ENCODE measurements at places on chromosomes 4 and X. TPM values are rescaled to one million over a fixed set of nuclear protein-coding genes. Genes with fewer than 3 reads are reported as not detected.
A peak's percentile ranks its signal among the peaks of the same experiment; 100 is the strongest.

DNA sequence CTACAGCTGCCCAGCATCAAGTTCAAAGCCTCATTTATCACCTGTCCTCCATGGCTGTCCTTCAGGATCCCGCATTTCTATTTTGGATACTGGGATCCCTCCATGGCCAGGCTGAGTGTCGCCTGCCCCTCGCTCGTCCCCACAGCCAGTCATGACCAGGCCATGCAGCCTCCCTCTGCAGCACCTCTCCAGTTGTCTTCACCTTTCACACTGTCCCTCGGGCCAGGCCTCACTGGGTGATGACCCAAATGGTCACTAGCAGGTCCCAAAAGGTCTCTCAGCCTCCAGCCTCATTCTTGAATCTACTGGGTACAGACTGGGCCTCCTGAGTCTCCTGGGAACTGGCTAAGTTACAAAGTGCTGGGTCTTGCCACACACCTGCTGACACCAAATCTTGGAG lies 48.7 kb upstream of the HELT start:
- DNase-seq: no peak

DNA sequence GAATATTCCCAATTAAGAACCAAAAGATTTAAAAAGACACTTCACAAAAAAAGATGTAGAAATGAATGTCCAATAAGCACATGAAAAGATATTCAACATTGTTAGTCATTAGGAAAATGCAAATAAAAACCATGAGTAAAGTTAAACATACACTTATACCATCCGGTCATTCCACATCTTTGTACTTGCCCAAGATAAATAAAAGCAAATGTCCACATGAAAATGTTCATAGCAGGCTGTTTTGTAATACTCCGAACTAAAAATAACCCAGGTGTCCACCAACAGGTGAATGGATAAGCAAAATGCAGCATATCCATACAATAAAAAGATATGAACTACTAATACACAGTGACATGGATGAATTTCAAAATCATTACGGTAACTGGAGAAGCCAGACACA lies 28.6 kb upstream of the ZCCHC4 start:
- DNase-seq: no peak

- no peak for DNase-seq
Measured at GRCh38 chr4:105875233-105875632, 20.0 kb upstream of the NPNT start.

- peak; percentile 55 for DNase-seq
Measured at GRCh38 chr4:120769227-120769626, 153.3 kb downstream of the PRDM5 start.

DNA sequence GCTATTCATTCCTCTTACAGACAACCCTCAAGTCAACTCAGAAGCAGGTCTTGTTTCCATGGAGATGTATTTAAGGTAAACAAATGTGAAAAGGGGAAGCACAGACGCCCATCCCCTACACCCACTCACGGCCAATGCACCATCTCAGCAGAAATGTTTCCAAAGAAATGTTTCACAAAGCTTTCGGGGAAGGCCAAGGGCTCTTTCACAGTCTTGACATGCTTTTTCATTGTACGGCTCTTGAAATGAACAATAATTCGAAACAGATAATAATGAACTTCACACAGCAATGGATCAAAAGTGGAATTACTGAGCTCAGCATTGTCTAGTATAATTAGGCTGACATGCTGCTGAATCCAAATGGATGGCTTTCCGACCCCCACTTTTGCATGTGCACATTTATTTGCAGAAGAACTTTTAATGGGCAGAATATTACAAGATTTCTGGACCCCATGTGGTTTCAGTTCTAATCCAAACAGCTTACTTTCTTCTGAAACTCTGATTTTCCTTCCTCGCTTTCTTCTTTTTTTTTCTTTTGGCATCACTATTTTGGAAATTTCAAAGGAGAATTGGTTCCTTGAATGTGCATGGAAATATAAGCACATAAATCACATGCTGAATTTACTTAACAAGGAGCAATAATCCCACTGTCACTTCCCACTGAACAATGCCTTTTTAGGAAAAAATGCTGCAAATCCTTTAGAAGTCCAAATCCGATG lies 160.9 kb downstream of the SMIM20 start:
- DNase-seq: no peak

DNA sequence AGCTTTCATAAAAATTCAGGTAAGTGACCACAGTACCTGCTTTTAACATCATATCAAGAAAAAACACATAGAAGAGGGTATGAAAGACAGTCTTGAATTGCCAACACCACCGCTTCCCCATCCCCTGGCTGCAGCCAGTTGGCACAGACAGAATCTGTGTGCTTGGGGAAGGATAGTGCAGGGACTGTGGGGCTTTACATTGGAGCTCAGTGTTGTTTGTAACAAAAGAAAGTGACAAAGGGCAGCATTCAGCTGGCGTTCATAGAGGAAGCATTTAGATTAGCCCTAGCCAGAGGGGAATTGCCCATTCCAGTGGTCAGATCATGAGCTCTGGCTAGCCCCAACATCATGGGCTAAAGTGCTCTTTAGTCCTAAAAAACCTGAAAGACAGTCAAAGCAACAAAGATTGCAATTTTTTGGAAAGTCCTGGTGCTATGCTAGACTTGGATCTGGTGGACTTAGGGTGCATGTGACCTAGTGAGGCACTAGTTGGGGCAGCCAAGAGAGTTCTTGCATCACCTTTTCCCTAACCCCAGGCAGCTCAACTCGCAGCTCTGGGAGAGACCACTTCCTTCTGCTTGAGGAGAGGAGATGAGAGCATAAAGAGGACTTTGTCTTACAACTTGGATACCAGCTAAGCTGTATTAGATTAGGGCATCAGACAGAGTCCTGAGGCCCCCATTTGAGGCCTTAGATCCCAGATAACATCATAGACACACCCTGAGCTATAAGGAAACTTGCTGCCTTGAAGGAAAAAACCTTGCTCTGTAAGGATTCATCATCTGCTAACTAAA lies 1602.4 kb upstream of the ADGRL3 start:
- no peak for DNase-seq

CSAG2 gene
- total RNA-seq: not detected

GRCh38 chr4:95500361-95500760 lies 48.4 kb downstream of the UNC5C start:
- DNase-seq: no peak

RAB33A gene
- not detected for total RNA-seq

MTTP gene
- 0.06 TPM for total RNA-seq

GRCh38 chr4:106049490-106049889 lies 154.2 kb downstream of the NPNT start:
- DNase-seq: no peak

PRKG2 gene
- total RNA-seq: 0.06 TPM

DNA sequence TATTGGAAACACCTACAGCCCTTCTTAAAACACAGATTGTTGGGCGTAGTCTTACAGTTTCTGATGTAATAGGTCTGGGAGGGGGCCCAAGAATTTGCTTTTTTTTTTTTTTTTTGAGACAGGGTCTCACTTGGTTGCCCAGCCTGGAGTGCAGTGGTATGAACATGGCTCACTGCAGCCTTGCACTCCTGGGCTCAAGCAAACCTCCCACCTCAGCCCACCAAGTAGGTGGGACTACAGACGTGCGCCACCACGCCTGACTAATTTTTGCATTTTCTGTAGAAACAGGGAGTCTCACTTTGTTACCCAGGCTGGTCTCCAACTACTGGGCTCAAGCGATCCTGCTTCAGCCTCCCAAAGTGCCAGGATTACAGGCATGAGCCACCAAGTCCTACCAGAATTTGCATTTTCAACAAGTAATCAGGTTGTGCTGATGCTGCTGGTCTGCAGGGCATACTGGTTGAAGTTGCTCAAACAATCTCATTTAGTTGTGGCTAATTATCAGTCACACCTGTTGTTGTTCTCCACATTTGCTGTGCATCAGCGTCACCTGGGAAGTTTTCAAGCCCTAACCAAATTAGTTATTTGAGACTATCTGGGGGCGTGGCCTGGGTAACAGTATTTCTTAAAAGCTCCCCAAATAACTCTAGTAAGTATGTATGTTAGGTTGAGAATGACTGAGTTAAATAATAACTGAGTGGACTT lies 14.0 kb downstream of the TMEM154 start:
- no peak for DNase-seq

TRO gene
- 21.3 TPM for total RNA-seq

RGN gene
- not detected for total RNA-seq

- DNase-seq: no peak
Measured at GRCh38 chr4:57220734-57221133, 110.5 kb upstream of the IGFBP7 start.

GRCh38 chr4:184899261-184900134 lies 73.7 kb upstream of the ACSL1 start:
- peak; percentile 57 for DNase-seq

- DNase-seq: no peak
Measured at GRCh38 chr4:159414305-159414704, 311.4 kb downstream of the RAPGEF2 start.

- DNase-seq: no peak
Measured at GRCh38 chr4:15875663-15876460, 62.7 kb downstream of the FGFBP1 start.

CHRNA9 gene
- total RNA-seq: 0.29 TPM

DNA sequence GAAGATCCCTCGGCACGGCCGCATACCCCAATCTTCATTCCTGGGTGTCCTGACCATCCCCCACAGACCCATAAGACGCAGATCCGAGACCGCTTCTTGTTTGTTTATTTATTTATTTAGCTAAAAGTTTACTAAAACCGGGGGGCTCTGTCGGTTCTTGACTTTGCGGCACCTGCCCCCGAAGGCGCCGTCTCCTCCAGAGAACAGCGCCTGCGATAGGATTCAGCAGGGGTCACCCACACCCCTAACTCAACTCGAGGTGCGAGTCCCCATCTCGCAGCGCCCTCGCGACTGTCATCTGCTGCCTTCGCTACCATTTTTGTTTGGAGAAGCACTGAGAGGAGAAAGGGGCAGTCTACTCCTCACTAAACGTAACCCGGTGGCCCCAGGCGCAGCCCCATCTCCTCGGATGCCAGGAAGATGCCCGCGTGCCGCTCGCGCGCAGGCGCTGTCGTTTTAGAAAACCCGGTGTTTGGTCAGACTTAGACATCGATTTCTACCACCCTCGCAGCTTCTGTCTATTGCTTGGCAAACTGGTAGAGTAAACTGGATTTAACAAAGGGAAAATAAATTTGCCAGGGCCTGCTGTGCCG lies 18.9 kb upstream of the GPR101 start:
- DNase-seq: no peak

OPN1LW gene
- not detected for total RNA-seq

ARMCX4 gene
- total RNA-seq: 1.2 TPM

TEX13C gene
- total RNA-seq: not detected

Data from LHCN-M2 (cell line).